ENCODE measurements at places on chromosomes 12 and 14.

- no peak for DNase-seq
Observed at GRCh38 chr14:77859934-77860570, 60.1 kb downstream of the ADCK1 start.

DNA sequence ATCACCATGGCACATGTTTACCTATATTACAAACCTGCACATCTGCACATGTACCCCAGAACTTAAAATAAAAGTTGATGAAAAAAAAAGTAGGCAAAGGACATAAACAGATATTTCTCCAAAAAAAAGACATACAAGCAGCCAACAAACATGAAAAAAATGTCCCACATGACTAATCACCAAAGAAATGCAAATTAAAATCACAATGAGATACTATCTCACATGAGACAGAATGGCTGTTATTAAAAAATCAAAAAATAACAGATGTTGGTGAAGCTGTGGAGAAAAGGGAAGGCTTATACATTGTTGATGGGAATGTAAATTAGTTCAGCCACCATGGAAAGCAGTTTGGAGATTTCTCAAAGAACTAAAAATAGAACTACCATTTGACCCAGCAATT lies 68.0 kb upstream of the FAR2 start:
- DNase-seq, result no peak

GRCh38 chr14:55488204-55488603 lies 47.8 kb upstream of the TBPL2 start:
- no peak for DNase-seq

GRCh38 chr14:89775151-89775550 lies 179.4 kb downstream of the EFCAB11 start:
- no peak for DNase-seq

DNA sequence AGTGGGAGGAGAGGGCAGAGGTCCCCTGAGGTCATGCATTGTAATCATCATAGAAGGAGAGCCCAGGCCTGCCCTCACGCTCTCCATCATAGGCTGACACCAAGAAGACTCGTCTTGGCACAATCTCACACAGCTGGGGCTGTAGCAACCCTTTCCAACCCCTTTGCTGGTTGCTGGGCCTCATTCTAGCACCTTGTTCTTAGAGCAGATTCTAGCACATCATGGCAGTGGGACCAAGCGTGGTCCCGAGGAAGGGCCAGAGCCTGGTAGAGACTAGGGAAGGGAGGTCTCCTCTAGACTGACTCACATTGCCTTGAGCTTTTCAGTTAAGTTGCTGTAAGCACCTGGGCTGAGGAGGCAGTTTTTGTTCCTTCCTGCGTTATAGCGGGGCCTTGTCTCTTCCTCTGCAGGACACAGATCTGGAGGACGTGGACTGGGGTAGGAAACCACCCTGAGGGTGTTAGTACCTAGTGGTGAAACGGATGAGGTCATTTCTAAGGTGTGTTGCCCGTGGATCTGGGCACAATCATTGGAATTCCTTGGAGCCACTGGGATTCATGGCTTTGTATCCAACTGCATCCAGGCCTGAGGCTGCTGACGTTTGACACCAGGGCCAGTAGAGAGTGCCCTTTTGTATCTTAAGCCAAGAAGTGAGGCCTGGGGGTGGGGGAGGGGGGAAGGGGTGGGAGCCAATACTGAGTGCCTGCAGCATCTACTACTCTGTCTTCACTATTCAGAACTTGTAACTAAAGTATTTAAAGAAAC lies 19.9 kb downstream of the RPS6KL1 start:
- DNase-seq, result no peak

DNA sequence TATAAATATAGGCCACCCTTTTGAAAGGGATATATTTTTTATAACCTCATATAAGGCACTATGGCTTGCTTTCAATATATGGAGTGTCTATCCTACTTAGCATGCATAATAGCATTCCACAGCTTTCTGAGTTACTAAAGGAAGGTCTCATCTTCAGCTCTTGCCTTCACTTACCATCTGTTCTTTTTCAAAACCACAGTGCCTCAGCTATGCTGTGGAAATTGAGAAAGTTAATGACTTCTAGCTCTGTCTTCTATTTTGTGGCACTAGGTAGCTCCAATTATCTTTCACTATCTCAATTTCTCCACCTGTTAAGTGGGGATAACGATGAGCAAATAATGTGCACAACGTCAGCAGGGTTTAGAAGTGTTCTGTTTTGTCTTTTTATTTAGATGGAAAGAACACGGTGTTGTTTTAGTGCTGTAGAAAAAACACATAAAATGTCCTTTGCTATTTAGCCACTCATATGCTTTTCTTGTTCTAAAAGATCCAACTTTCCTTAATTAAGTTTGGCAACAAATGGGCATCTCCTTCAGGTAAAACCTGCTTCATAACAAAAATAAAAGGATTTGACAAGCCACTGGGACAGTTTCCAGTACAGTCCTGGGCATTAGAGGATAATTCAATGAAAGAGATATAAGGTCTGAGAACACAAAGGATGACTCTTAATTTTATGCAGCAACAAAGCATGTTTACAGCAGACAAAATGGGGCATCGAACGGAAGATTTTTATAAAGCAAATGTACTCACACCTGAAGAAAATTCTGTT lies 462.0 kb upstream of the SYT1 start:
- no peak for DNase-seq

GRCh38 chr14:50303744-50304471 lies 8.1 kb downstream of the L2HGDH start:
- DNase-seq, result no peak

DNA sequence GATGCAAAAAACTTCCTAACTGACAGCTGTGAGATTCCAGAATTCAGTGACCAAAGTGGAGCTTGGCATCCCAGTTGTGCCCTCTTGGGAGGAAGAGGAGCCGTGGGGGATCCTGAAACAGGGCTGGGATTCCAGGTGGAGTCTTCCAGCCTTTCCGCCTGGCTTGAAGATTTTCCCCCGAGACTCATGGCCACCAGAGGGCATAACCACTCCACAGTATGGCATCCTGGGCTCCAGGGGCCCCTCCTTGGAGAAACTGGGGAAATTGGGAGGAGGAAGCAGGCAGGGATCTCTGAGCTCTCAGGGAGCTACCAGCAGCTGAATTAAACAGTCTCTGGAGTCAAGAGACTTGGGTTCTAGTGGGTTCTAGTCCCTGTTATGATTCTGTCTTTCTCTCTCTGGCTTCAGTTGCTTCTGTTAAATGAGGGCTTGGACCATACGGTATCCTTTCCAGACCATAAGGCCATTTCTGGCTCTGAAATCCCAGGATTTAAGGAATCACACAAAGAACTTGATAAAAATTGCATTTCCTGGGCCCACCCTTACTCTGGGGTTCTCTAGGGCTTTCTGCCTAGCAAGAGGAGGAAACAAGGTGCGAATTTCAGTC lies 2.6 kb upstream of the TAMALIN start:
- DNase-seq, result no peak

DNA sequence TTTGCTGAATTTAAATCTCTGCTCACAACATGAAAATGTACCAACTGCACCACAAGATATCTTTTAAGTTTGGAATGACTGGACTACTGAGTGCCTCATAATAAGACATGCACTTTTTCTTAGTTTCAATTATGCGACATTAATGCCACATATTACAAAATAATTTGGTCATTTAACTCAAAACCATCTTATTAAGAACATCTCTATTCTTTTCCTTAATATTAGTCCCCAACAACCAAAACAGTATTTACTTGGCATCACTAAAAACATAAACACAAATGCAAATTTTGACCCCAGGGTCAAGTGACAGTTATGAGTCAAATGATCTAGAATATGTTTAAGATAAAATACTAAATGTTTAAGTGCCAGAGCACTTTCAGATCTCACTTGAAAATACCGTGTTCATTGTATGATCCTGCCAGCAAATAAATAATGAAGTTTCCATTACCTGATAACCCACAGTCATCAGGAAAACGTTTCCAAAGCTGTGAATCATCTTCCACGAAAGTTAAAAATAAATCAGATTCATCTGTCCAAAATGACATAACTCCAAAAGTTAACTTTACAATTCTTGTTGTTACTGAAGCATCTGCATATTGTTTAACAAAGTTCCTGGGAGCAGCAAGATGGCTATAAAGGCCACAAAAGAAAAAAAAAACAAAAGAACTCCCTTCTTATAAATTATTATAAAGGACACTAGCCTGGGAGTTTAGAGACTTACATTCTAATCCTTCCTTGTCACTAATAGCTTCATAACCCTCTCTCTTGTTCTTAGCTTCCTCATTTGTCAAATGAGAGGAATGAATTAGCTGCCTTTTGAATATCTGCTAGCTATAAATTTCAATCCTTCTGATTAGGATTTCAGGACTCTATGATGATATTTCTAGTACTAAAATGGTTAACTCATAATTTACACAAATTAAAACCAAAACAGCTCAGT lies 30.5 kb upstream of the AP4S1 start:
- no peak for DNase-seq

- DNase-seq, result no peak
Observed at GRCh38 chr14:73438993-73439392, 19.4 kb downstream of the NUMB start.

- DNase-seq, result no peak
Observed at GRCh38 chr14:88698651-88699050, 94.1 kb downstream of the EML5 start.

DNA sequence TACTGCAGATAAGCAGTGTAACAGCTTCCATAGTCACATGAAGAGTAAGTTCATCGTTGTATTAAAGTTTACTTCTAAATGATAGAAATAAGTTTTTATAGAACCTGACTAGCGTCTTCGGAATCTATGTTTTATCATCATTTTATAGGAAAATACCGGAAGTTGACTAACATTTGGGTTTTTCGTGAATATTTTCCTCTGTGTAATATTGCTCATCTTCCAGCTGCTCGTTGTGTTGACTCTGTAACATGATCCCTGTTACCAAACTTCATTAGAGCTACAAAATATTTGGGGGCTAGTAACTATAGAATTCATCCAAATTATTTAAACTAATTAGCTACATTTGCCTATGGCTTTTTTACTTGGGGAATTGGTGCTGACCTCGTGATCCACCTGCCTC lies 37.2 kb downstream of the DDX51 start:
- no peak for DNase-seq

- DNase-seq, result no peak
Observed at GRCh38 chr14:90626550-90626949, 189.7 kb downstream of the TTC7B start.

DNA sequence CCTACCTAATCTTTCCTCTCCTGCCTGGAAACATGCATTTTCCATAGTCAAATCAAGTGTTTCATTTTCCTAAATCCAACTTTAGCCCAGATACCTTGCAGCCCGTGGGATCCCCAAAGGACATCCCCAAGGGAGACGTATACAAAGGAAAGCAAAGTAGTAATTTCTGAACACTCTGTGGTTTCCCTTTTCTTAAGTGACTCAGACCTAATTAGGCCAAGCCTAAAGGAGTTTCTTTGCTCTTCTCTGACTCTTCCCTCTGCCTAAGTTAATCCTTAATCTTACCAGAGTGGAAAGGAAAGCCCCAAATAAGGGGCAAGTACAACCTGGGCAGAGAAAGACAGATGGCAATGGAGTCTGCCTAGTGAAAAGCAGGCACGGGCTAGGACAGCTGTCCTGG lies 250.3 kb downstream of the SPTSSA start:
- DNase-seq, result no peak

DNA sequence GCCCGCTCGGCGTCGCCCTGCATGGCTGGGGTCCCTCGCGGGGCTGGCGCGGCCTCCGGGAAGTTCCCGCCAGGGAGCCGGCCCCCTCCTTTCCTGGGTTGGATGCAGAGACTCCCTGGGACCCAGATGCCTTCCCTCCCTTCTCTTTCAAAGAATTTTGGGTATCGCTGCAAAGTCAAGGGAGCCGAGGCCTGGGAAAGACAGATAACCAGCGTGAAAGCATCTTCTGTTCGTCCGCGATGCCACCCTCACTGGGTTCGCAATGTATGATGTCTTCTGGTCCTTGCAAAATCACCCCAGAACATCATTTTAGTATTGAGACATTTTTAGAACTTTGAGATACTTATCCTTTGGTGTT lies 451 bp downstream of the IRAK3 start:
- DNase-seq, result no peak

DNA sequence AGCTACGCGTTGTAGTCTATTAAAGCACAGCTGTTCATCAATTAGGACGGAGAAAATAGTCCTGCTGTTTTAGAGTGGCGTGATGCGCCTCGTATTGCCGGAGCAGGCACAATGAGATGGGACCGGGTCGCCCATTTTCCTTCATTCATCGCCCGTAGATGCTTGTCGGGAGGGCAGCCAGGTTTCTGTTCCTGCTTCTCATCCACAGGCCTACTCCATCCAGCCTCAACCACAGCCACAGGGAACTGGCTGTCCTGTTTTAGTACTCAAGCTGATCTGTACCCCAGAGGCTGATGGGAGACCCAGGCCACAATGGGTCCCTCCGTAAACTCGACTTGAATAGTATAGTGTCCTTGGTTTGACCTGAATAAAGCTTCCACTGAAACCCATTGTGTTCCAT lies 264.0 kb downstream of the VRK1 start:
- DNase-seq, result no peak

GRCh38 chr12:91261820-91262676 lies 79.4 kb upstream of the DCN start:
- DNase-seq, result no peak

- DNase-seq, result no peak
Observed at GRCh38 chr14:68951035-68951797, 27.9 kb downstream of the ACTN1 start.

DNA sequence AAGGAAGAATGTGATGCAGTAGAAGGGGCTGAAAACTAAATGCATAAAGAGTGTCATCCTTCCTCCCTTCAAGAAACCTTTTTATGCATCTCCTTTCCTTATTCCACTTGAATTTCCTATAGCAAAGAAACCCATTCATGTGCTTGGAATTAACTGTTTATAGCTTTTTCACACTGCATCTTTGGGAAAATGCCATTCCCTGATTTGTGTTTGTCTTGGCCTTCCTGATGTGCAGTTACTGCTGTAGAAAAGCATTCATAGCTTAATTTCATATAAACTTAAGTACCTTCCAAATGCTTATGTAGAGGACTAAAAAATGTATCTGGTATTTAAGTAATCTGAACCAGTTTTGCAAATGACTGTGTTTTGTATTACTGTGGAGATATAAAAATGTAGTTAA lies 61.8 kb downstream of the SDR9C7 start:
- no peak for DNase-seq

DNA sequence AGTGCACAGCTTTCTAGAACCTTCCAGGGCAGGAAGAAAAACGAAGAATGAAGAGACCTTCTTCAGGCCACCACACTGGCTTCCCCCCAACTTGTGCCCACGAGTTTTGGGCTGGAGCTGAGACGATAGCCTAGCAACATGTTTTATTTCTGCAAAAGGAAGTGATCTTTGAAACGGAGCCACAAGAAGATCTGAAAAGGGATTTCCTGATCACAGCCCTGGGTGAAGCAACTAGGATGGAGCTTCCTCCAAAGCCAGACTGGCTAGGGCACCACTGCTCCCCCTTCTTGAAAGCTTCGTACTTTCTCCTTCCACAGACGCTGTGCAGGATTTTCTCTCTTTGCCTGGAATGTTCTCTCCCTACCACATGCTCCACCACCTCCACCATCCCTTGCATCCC lies 418.3 kb downstream of the MED13L start:
- no peak for DNase-seq

- no peak for DNase-seq
Observed at GRCh38 chr12:64124511-64125197, 97.4 kb downstream of the KICS2 start.

Measured in stimulated activated CD4-positive, alpha-beta T cell treated with anti-CD3 and anti-CD28 coated beads, TNF-alpha, amount 100 ng/mL, for 4 hours (primary cell).